NCI-H1417 treated with DMSO at 0.1 percent for 48 hours (cell line): ENCODE measurements at places on chromosomes 5 and 9.

GRCh38 chr5:179468696-179469095 is 81.7 kb upstream of the RUFY1 start:
- DNase-seq: no peak

GRCh38 chr9:133273098-133273497 is 1.9 kb downstream of the ABO start:
- no peak for DNase-seq

- no peak for DNase-seq
Observed at GRCh38 chr9:92563116-92564100, 27.6 kb upstream of the ECM2 start.

- no peak for DNase-seq
Observed at GRCh38 chr5:131261483-131261882, 2.4 kb upstream of the CDC42SE2 start.

DNA sequence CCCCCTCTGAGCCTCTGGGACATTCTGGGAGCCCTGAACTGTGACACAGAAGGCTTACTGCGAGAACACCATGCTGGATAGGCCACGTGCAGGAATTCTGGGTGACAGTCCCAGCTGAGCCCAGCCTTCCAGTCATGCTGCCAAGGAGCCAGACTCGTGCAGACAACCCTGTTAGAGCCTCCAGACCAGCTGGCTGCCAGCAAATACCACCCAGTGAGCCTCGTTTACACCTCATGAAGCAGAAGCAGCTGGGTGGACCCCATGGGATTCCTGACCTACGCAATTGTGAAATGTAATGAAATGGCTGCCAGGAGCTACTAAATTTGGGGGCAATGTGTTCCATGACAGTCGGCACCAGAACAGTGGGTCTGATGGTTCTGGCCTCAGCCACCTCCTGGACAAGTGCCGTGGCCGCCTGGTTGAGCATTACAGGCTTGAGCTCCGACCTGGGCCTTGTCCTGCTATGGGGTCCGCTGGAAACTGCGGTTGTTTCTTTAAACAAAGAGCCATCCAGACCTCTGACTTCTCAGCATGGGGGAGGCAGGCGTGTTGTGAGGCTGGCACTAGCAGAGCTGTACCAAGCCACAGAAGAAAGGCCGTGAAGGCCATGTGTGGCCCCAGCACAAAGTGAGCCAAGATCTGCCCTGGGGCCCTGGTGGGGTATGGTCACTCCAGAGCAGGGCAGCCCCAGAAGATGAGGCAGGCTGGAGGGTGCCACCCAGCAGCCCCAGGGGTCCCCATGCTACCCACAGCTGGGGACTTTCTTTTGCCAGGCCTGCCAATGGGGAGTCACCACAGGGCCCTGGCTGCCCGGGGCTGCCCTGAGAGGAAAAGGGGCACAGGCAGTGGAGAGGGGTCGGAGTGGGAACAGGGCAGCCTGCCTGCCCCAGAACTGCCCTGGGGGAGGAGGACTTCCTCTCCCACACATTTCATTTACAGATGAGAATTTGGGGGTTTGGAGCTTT is 19.3 kb upstream of the RXRA start:
- DNase-seq: no peak

DNA sequence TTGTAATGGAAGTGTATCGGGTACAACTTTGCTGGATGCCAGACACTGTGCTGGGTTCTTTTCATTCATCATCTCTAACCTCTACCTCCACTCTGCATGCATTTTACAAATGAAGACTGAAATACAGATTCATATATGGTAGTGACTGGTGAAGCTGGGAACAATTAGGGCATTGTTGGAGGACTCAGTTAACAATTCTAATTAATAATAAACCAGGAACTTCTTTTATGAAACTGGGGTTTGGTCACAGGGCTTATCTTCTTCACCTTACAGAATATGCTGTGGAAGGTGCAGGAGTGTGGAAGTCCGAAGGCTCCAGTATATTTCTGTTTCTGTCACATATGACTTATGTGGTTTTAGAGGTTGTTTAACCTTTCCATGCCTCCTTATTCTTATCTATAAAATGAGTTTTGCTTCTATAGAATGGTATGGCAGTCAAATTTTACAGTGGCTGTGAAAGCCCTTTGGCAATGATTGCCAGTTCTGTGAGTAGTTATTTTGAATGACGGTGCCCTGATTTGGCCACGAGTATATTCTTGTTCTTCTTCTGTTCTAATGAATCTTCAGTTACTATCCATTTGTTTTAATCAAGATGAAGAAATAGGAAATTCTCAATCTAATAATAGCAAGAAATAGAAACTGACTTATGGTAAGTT is 284.7 kb downstream of the GABRB2 start:
- no peak for DNase-seq

GRCh38 chr5:115435065-115435777 is 109.4 kb downstream of the FEM1C start:
- no peak for DNase-seq

DNA sequence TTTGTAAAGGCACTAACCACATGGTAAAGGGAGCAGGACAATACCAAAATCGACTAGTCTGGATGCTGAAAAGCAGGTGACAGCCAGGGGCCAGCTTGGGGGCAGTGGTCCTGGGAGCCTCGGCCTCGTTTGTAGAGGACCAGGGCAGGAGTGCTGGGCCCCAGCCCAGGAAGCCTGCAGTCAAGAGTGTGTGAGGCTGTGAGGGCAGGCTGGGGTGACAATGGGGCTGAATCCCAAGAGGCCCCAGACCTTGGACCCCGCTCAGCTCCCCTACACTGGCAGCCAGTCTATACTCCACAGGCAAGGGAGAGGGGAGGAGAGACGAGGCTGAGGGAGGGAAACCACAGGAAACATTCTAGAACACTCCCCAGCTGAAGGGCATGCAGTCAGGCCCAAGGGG is 2.6 kb upstream of the INPP5E start:
- DNase-seq: no peak

- DNase-seq: no peak
Observed at GRCh38 chr9:100525563-100525962, 52.3 kb upstream of the CAVIN4 start.

DNA sequence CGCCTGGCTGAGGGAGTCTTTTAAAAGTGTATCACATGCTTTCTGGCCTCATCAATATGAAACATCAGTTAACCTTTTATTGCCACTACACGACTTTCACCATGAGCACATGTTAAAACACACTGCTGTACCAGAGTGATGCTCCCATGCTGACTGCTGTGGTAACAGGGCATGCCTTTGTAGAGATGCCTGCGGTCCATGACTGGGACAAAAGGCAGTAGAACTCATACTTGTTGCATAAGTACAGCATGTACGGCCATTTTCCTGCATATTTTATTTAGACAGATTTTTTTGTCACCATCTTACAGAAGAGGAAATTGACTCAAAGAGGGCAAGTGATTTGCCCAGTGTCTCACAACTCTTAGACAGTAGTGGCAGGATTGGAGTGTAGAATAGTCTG is 105.7 kb upstream of the ADAMTSL1 start:
- no peak for DNase-seq

DNA sequence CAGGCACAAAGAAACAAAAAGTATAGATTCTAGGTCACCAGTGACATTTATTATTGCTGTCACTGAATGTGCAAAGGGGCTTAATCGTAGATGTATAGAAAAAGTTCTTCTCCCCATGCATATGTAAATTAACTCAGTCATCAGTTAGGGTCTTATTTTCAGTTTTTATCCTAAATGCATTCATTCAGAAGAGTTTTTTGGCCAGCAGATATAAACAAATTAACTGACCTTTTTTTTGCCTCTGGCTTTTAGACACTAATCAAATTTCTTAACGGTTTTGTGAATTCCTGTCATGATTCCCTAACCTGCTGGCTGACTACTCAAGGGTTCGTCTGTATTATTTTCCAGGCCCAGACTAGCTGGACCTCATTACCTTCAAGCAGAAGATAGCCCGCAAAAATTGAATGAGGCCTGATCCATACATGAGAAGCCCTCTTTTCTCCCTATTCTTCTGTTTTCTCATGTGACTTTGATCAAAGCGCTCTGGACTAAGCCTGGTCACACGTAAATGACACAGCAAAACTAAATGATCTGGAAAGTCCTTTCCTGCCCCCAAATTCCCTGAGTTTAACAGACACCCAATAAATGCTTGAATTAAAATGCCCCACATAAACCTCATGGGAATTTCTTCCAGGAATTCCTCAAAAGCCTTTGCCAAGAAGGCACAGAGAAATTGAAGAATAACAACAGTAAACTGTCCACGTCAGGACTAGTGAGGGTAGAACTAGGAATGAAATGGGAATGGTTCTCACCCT is 83.7 kb downstream of the MYO10 start:
- no peak for DNase-seq

GRCh38 chr5:133508331-133508730 is 104.0 kb downstream of the FSTL4 start:
- no peak for DNase-seq

GRCh38 chr5:61409568-61409967 is 77.5 kb downstream of the ZSWIM6 start:
- no peak for DNase-seq

DNA sequence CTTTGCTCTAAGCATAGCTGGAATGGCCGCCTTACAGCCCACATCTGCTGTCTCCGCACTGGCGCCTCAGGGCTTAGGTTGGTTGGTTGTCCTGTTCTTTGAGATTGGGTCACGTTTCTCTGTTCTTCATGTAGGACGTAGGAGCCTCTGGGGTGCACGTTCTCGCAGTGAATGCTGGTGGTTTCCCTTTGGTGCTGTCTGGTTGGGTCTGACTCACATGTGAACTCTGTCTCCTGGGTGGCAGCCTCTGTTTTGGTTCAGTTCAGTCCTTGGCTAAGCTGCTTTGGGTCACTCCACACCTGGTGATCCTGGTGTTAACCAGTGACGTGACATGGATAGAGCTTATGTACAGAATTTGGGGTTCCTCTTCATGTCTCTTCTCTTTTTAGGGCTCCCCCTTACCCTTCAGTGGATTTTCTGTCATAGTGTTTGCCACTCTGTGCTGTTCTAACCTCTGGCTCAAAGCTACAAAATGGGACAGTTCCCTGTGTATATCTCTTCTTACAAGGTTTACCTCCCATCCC is 12.6 kb upstream of the LPCAT1 start:
- no peak for DNase-seq

DNA sequence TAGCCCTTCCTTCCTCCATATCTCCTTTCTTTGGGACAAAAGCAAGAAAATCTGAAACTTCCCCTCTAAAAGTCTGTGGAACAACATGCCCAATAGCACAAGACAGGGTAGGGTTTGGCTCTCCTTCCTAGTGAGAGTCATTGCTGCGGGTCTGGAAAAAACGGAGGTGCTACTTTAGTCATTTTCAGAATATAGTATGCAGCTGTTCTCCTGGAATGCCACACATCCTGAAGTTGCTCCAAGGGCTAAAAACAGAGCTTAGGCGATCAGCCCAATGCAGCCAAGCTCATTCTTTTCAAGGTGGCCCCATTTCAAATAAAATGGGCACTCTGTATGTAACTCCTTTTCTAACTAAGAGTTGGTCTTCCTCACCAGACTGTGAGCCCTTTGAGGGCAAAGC is 39.5 kb upstream of the MYOT start:
- no peak for DNase-seq

DNA sequence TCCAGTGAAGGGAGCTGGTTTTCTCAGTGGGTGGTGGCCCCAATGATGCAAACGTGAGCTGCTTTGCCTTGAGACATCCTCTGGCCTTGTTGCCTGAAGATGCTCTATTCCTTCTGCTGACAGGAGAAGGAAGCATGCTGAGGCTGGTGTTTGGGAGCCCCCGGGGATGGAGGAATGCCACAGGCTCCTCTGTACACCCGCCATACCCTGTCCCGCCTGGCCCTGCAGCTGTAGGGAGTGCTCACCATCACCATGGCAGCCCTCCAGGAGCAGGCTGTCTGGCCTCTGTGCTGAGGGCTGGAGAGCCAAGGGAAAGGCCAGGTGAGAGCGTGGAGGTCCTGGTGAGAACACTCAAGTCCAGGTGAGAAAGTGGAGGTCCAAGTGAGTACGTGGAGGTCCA is 134.4 kb downstream of the MRPL36 start:
- DNase-seq: no peak

DNA sequence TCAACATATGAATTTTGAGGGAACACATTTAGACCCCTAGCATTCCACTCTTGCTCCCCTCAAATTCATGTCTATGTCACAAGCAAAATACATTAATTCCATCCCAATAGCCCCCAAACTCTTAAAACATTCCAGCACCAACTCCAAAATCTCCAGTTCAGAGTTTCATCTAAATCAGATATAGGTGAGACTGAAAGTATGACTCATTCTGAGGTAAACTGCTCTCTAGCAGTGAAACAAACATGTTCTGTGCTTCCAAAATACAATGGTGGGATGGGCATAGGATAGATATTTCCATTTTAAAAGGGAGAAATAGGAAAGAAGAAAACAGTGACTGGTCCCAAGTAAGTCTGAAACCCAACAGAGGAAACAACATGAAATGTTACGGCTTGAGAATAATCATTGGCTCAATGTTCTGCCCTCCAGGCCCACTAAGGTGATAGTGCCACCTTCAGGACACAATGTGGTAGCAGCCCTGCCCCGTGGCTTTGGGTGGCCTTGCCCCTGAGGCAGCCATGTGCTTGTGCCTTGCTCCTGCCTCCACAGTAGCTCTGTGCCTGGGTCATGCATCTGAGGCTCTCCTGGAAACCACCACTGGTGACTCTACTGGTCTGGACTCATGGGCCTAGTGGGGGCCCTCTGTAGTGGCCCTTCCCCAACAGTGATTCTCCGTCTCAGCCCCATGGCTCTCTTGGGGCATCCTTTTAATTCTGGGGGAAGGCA is 36.4 kb upstream of the IPPK start:
- no peak for DNase-seq

GRCh38 chr9:86541014-86541570 is 186.9 kb upstream of the TUT7 start:
- no peak for DNase-seq

DNA sequence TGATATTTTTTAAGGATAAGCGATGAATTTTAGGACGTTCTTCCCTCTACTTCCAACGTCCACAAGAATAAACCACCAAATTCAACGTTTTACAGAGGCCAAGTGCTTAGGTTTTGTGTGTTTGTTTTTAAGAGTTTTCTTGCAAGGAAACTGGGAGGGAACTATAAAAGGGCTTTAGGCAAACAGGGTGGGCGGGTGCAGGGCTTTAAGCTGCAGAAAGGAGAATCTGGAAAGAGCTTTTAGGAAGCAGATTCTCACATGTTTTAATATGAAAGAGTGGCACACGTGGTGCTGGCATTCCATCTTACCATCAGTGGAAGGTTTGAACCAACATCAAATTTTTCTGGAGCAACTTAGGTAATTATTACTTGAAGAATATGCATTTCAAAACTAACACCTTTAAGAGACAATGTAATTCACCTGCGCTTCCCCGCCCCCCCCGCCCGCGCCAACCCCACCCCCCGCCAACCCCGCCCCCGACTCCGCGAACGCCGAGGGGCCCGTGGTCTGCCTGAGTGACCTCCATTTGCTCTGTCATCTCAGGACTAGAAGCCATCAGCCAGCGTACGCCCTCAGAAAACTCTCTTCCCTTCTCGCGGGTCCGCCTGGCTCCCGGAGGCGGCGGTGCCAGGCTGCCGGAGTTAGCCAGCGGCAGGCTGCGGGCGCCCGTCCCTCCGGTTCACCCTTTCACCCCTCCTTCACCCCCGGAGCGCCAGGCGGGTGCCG is 911 bp upstream of the PIK3R1 start:
- no peak for DNase-seq

GRCh38 chr9:114012126-114012525 is 66.0 kb downstream of the AMBP start:
- no peak for DNase-seq

GRCh38 chr5:6722015-6722414 is 8.8 kb downstream of the TENT4A start:
- no peak for DNase-seq

GRCh38 chr9:86041311-86041741 is 58.0 kb downstream of the GOLM1 start:
- DNase-seq: no peak
